ENCODE measurements at places on chromosomes 3 and 15.

DNA sequence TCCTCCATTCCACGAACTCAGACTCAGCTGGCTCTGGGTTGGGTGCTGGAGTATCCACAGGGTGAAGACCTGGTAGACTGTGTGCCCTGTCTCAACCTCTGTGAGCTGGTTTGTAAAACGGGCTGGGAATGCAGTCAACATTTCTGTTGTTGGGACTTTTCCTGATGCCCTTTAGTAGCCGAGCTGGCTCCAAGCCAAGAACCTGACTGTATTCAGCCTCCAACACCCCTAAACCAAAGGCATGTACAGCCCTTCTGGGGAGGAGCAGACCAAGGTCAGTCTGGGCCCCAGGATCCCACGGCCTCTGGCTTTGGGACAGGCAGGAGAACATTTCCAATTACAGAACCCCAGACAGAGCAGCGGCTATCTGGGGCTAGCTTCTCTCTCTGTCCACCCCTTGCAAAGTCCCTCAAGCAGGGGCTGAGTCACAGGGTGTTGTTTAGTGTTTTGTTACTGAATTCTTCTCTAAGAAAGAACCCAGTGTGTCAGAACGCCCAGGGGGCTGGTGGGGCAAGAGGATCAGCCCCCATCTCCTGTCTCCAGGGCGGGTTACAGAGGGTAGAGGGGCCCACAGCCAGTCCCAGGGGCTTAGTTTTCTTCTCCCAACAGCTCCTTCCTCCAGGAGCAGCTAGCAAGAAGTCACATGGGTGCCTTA, 56.8 kb upstream of the SLC6A6 start:
- DNase-seq: peak; percentile 35

DNA sequence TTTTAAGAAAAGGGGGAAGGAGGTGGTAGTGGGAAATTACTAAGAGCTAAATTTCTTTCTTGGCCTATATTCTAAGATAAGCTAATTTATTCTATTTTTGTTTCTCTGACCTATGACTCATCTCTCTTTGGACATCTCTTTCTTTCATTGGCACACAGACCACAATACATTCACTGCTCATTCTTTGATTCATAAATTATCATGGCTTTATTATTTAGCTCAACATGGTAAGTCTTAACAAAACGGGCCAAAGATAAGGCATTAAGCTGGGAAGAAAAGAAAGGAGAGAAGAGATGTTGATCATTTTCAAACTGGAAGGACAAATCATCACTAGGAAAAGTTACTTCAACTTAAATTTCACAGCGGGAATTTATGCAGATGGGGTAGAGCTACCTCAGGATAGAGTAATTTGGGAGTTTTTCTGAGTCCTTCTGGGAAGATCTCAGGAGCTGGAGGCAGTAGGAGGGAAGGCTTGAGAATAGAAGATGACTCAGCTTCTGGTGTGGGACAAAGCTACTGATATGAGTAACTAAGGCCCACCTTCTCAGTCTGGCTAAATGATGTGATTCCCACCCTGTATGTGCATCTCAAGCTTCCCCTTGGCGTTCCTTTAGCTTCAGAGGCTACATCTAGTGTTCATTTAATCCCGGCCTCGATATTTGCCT, 7.5 kb upstream of the ALCAM start:
- DNase-seq: peak; percentile 67

DNA sequence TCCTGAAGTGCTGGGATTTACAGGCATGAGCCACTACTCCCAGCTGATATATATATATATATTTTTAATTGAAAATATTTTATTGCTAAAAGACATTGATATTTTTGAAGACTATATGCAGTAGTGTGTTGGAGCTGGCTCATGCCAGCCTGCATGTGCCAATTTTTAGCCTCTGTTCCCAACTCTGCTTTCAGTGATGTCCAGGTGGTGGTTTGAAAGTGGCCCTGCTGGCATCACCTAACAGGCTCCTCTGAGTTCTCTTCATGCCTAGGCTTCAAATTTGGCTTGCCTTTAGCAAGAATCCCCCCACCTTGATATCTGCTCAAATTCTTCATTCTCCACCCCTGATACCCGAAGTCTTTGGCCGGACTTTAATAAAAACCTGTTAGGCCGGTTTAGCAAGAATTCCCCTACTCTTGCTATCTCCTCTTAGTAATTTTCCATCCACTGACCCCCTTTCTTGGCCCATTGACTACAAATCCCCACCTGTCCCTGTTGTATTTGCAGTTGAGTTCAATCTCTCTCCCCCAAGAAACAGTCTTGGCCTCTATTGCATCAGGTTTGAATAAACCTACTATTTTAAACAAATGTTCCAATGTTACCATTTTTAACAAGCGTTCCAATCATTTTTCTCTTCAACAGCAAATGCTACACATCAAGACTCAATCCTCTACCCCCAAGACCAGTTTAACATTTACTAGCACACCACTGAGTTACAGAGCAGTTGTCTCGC, 23.9 kb upstream of the CTSH start:
- peak; percentile 65 for DNase-seq

- no peak for DNase-seq
Observed at GRCh38 chr3:156209631-156210335, 89.4 kb downstream of the KCNAB1 start.

- peak; percentile 99 for DNase-seq
Observed at GRCh38 chr3:185900228-185900627, 37.6 kb downstream of the TRA2B start.

- no peak for DNase-seq
Observed at GRCh38 chr3:157086060-157086750, 73.7 kb downstream of the CCNL1 start.

Data from PC-3 (cell line).